Stimulated activated effector memory CD8-positive, alpha-beta T cell treated with anti-CD3 and anti-CD28 coated beads, Interleukin-12 subunit alpha, Interleukin-12 subunit beta, amount 100 ng/mL, for 72 hours (primary cell): ENCODE measurements at places on chromosomes 13 and 19.

GRCh38 chr19:29841559-29842367, 30.0 kb downstream of the CCNE1 start:
- DNase-seq = no peak

GRCh38 chr13:58728126-58728525, 1096.6 kb downstream of the PCDH17 start:
- DNase-seq = no peak

DNA sequence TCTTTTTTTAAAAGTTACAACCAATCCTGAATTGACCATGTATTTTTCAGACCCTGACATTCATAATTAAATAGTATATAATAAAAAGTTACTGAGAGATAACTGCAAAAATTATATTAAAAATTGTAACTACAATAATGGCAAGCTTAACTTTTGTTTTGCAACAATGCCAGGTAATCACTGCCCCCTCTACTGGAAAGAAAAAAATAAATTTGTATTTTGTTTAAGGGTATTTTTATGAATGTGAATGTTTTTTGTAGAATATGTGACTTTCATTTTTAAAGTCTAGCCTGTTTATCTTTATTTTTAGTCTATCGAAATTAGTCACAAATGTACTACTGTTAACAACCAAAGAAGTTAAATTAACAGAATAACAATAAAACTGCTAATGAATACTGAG, 21.7 kb downstream of the MRPS31 start:
- DNase-seq = no peak

- no peak for DNase-seq
These were observed 4.9 kb downstream of the ZNF878 start for GRCh38 chr19:12047868-12048267.

DNA sequence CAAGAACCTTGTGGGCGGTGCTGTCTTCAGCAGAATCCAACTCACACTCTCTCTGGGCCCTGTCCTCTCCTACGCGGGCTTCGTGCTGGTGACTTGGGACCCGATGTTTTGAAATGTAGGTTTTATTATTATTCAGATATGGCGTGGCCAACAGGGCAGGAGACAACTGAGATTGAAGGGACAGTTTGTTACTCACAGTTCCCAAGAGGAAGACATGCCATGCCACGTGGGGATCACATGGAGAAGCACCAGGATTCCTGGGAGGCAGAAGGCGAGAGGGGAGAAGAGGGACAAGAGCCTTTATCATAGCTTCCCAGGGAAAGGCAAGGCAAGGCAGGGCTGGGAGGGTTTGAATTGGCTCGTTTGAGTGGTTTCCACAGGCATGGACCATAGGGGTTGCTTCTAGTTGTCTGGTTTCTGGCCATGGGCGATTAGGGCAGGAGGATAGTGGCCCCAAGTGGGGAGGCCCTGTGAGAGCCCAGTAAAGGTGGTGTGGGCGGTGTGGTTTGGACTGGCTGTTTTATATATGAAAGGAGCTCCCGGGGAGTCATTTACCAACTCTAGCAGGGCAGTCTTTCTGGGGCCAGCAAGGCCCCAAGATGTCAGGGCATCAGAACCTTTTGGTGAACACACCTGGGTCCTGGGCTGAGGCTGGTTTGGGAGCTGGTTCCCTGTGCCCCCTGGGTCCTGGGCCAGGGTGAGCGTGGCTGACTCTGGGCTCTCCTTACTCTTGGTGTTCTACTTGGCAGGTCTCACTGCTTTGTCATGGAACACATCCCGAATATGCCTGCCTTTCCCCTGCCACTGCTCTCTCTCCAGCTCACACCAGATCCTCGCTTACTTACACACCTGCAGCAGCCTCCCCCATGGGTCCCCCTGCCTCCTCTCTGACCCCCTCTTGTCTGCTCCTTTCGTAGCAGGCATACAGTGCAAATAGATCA, 94.0 kb upstream of the ZNF536 start:
- DNase-seq = no peak

GRCh38 chr19:3065675-3066357, 3.5 kb upstream of the TLE5 start:
- DNase-seq = no peak
